ENCODE measurements at places on chromosomes 5 and 9.

- DNase-seq: no peak
Measured at GRCh38 chr5:10319202-10319851, 11.6 kb upstream of the CMBL start.

GRCh38 chr5:72313141-72313540 lies 6.9 kb downstream of the MRPS27 start:
- DNase-seq: no peak

GRCh38 chr9:37919956-37920335 lies 16.0 kb upstream of the SLC25A51 start:
- no peak for DNase-seq

DNA sequence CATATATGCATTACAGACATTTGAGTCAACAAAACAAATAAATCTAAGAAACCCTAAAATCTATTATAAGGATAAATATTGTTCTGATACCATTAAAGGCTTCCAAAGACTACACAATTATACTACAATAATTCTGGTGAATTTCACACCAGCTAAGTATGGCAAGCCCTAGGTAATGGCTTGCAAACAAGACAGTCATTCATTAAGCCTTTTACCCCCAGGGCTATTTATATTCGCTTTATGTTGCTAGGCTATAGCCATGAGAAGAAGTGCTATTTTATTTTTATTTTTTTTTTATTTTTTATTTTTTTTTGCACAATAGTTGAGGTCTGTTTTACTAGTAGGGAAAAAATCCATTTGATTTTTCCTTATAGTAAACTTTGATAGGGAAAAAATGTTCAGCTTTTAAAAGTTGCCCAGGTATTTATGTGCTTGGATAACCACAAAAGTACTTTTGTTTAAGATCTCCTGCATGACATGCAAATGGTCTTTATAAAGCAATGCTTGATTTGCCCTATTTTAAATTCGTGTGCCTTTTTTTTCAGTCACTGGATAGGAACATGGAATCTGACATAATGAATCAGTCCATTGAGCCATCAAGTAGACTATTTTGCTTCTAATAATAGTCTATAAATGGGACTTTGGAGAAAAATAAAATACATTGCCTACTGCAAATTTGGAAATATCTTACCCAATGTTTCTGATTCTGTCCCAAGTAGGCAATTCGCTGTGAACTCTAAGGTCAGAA lies 946.3 kb upstream of the COX7C start:
- no peak for DNase-seq

- DNase-seq: no peak
Measured at GRCh38 chr9:99433555-99433954, 211.5 kb downstream of the SEC61B start.

DNA sequence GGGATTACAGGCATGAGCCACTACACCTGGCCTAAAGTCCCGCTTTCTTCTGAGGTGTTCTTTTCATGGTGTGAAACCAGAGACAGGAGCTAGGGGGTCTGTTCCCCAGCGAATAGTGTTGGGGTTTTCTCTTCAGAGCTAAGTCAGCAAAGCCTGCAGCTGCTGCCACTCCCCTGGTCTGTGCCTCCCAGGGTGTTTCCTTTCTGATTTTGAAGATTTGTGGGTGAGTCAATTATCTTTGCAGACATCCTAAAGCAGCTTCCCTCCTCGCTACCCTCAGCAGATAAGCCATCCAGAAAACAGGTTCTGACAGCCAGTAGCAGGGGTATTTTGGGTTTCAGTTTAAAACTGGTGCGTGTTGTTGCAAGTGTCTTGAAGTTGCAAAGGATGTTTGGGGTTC lies 72.0 kb upstream of the IQGAP2 start:
- peak; percentile 55 for DNase-seq

- peak; percentile 38 for DNase-seq
Measured at GRCh38 chr9:136482046-136482792, 621 bp downstream of the SEC16A start.

- DNase-seq: no peak
Measured at GRCh38 chr5:24226479-24226878, 418.3 kb downstream of the CDH10 start.

DNA sequence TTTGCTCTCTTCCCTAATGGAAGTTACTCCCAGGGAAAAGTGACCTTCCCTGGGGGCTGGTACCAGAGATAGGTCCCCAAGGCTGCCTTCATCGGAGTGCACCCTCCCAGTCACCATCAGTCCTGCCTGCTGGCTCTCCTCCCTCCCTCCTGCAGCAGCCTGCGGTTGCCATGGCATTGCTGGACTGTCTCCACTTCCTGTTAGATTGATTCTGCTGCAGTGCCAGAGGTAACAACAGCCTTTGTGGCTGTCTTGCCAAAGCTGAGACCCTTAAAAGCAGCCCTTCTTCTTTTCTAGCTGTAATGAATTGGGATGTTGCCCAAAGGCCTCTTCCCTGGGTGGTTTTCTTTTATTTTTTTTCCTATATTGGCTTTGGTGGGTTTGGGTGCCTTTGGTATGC lies 78.1 kb upstream of the PRLR start:
- peak; percentile 4 for DNase-seq

DNA sequence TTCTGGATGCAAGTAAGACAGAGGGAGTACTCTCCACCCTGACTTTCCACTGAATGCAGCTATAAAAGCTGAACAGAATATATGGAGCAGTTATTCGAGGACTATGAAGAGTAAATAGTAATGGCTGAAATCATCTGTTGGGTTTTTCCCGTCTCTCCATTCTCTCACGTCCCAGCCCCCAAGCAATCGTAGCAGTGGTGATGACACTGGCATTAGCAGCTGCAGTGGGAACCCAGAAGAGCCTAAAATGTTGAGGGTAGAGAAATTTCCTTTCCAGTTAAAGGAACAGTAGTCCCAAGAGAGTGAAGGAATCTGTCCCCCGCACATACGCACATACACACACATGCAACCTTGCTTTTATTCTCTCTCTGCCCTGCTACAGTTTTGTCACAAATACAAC lies 33.2 kb downstream of the MED27 start:
- DNase-seq: no peak

GRCh38 chr9:5389109-5389732 lies 48.5 kb downstream of the PLGRKT start:
- DNase-seq: no peak

GRCh38 chr5:58156361-58156760 lies 303.5 kb downstream of the PLK2 start:
- DNase-seq: no peak

GRCh38 chr9:106745457-106745856 lies 117.5 kb upstream of the ZNF462 start:
- DNase-seq: no peak

- no peak for DNase-seq
Measured at GRCh38 chr5:53481159-53481886, 894 bp downstream of the FST start.

- peak; percentile 43 for DNase-seq
Measured at GRCh38 chr5:180027459-180028089, 44.0 kb downstream of the RNF130 start.

DNA sequence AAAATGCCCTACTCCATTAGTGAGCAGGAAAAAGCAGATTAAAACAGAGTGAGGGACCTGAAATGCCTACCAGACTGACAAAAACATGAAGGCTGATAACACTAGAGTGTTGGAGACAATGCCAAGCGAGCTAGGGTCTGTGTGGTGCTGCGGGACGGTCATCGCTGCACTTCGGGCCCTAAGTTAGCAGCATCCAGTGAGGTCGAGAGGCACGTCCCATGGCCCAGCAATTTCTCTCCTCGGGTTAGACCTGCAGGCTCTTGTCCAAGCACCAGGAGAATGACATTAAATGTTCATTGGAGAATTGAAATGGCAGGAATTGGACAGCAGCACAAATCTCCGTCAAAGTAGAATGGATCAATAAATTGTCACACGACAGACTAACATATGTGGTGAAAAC lies 5.3 kb upstream of the CACNA1B start:
- no peak for DNase-seq

- no peak for DNase-seq
Measured at GRCh38 chr5:52856564-52856963, 68.8 kb downstream of the ITGA1 start.

- DNase-seq: no peak
Measured at GRCh38 chr5:120706877-120707276, 242.8 kb downstream of the PRR16 start.

- DNase-seq: no peak
Measured at GRCh38 chr9:132978112-132978450, 413 bp upstream of the GFI1B start.

- no peak for DNase-seq
Measured at GRCh38 chr5:171953860-171954701, 52.4 kb downstream of the FBXW11 start.

DNA sequence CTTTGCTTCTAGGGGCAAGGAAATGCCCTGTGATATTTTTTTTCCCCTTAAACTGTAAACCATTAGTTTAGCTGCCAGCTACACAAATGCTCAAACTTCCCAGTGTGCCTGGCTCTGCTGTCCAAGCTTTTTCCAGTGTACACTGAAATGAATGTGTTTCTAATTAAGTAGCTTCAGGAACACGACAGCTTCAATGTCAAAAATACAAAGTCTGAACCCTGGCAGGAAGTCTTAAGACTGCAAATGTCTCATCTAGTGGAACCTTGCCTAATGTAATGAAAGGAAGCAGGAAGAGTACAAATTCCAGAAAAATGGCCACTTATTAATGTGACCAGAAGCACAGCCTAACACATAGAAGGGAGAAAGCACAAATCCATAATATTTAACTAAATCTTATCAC lies 255.2 kb downstream of the CRB2 start:
- DNase-seq: no peak

DNA sequence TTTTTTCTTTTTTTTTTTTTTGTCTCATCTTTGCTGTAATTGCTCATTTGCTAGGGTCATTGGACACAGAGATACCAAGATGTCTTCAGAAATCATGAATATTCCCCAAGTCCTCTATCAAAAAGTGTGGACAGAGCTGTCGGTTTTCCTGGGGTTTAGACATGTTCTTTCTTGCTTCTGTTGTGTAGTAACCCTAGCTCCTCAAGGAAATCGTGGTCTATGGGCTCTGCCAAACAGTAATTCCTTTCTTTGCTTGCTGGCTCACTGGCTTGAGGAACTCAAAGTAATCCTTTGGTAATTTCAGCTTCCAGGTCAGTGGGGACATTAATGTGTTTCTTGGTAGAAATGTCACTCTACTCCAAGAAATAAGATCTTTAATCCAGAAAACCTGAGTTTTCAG lies 101.7 kb downstream of the TMC1 start:
- DNase-seq: no peak

DNA sequence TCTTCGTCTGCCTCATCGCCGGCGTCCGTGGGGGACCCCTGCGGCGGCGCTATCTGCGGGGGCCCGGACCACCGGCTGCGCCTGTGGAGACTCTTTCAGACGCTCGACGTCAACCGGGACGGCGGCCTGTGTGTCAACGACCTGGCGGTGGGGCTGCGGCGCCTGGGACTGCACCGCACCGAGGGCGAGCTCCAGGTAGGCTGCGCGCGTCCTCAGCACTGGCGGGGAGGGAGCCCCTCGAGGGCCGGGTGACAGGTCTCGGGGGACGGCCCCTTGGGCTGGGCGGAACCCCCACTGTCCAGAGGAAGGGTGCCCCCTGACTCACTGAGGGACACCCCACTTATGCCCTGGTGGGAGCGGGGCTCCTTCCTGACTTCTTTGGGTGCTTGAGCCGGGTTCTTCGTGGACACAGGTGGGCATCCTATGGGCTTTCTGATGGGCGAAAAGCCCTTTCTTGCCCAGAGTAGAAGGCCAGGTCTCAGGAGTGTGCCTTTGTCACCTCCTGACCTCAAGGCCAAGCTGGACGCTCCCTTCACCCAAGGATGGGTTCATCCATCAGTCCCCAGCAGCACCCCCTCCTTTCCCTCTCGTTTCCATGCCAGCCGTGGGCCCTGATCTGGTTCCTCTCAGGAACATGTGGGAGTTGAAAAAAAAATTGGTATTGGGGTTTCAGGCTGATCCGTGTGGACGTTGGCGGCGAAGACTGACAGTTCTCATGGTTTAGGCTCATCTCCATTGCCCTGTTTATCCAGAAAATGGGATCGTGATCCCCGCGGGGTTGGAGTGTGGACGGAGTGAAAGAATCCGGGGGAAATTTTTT lies 564 bp downstream of the SLC25A25 start:
- DNase-seq: no peak

DNA sequence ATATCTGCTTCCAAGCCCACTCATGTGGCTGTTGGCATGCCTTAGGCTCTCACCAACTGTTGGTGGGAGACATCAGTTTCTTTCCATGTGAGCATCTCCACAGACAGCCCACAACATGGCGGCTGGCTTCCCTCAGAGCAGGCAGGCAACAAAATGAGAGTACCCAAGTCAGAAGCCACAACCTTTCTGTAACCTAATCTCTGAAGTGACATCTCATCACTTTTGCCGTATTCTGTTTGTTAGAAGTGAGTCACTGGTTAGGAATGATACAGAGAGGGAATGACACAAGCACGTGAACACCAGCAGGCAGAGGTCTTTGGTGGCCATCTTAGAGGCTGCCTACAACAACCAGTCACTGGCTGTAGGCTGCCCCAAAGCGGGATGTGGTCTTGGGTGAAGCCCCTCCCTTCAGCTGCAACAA lies 88.6 kb upstream of the RASGRF2 start:
- no peak for DNase-seq

DNA sequence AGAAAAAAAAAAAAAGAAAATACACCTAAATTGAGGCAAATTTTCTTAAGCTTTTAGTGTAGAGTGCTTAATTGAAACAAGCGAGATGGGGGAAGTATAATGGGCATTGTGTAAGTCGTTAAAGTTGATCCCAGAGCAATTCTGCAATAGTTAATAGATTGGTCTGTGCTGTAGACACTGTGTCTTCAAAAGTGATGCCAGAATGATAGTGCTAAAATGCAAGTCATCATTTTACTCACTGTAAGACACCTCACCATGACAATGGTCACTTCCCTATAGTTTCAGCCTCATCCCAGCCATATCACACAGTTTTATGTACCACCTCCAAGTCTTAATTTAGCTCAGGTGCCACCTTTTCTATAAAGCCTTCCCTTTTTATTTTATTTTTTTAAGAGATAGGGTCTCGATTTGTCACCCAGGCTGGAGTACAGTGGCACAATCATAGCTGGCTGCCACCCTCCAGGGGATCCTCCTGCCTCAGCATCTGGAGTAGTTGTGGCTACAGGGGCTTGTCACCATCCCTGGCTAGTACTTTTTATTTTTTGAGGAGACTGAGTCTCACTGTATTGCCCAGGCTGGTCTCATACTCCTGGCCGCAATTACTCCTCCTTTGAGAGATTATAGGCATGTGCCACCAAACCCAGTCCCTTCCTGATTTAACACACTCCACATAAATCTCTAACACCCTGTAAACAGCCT lies 6.2 kb downstream of the COX7C start:
- DNase-seq: no peak

DNA sequence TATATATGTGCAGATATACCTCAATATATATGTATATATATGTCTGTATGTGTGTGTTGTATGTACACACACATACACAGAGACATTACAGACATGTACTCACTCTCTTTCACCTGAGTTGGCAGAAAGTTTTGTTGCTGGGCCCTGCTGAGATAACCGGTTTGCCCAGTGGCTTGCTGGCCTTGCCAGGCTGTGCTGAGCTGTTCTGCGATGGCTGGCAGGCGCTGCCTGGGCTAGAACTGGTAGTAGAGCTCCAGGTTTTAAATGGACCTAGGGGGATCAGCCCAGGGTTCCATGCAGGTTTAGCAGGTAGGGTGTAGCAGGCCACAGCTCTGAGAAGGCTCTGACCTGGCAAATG lies 394.3 kb downstream of the GADD45G start:
- DNase-seq: no peak

GRCh38 chr5:4661836-4662235 lies 478.3 kb upstream of the ADAMTS16 start:
- DNase-seq: no peak

Measured in neural progenitor cell (in vitro differentiated cells).